ENCODE measurements at places on chromosomes 5 and 9.

GRCh38 chr9:129197978-129198318 is 19.9 kb upstream of the IER5L start:
- no peak for DNase-seq

DNA sequence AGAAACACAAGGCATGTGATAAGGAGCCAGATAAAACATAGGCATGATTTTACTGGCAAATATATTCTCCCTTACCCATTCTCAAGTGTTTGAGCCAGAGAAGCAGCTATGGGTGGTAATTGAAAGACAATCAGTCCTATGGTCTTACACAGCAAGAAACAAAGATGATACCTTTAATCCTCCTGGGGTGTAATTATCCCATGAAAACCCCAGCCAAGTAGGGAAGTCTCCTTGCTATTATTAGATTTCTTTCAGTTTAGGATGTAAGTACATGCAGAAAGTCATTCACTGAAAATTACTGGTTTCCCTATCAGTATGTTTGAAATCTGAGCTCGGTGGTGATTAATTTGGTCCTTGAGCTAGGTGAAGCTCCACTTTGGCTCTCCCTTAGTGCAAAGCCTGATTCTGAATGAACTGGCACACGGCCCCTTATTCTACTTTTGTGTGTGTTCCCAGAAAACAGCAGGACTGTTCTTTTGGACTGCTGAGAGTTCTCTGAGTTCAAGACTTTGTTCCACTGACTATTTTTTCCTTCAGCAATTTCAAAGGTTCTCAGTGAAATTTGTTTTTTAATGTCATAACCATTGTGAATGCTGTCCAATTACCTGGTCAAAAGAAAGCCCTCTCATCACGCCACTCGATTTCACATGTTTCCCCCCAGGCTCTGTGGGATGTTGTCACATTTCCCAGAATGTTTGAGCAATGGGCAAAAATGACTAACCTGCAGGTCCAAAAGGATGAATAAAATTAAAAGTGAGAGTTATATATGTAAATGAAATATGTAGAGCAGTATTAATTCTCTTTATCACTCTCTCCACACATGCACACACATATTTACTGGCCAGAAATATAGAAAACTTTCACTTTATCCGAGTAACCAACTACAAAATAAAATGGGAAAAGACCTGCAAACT is 343.0 kb downstream of the RAB3C start:
- DNase-seq, result no peak

- no peak for DNase-seq
Observed at GRCh38 chr5:91151947-91152346, 231.2 kb downstream of the ARRDC3 start.

- no peak for DNase-seq
Observed at GRCh38 chr5:117102591-117102990, 528.0 kb upstream of the SEMA6A start.

GRCh38 chr9:94983552-94983951 is 257.1 kb downstream of the AOPEP start:
- no peak for DNase-seq

- DNase-seq, result no peak
Observed at GRCh38 chr9:71734950-71735349, 33.4 kb downstream of the CEMIP2 start.

DNA sequence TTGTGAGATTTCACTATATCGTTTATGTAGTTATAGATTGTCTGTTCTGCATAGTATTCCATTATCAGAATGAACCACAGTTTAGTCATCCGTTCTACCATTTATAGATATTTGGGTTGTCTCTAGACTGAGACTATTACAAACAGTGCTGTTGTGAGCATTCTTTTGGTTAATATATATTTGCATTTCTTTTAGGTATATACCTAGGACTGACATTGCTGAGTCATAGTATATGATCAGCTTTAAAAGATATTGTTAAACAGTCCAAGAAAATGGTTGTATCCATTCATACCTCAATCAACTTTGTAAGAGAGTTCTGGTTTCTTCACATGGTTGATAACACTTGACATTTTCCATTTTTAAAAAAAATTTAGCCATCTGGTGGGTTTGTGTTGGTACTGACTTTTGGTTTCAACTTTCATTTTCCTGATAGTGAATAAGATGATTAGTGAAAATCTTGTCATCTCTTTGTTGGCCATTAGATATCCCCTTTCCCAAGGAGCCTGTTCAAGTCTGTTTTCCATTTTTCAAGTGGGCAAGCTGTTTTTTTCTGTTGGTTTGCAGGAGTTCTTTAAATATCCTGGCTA is 22.9 kb upstream of the ADAM19 start:
- no peak for DNase-seq

- DNase-seq, result no peak
Observed at GRCh38 chr9:34992376-34992951, 2.9 kb downstream of the DNAJB5 start.
